ENCODE measurements at places on chromosomes 1 and 21.

- DNase-seq: peak; percentile 60
Observed at GRCh38 chr1:230191079-230191804, 124.2 kb downstream of the GALNT2 start.

- no peak for DNase-seq
Observed at GRCh38 chr1:26839339-26839722, 12.8 kb downstream of the ZDHHC18 start.

- no peak for DNase-seq
Observed at GRCh38 chr1:35577071-35577998, 4.2 kb downstream of the TFAP2E start.

DNA sequence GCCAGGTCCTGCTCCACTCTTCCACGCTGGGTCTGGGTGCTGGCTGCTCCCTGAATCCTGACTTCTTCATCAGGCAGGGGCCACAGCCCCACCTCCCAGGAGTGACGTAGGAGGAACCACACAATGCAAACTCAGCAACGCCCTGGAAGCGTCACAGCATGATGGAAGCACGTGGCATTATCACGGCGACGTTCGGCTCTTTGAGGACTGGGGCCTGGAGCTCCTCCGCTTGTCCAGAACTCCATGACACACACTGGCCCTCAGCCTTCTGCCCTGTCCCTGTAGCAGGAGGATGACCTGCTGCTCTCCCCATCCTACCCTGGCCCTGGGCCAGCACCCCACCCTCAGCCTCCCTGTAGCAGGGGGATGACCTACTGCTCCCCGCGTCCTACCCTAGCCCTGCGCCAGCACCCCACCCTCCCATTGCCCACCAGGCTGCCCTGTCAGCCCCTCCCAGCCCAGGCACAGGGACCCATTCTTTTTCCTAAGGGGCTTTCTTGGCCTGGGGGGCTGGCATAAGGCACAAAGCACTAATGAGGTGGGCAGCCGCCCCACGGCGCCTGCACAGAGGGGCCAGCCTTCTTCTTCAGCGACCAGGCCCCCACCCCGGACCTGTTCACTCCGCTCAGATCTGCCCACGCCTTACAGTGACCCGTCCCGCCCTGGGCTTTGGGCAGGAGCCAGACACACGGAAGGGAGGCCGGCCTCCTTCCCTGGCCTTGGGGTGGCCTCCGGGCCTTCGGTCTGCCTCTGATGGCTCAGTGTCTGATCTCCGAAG lies 65.7 kb downstream of the DHRS3 start:
- no peak for DNase-seq

- no peak for DNase-seq
Observed at GRCh38 chr1:229870381-229870780, 196.7 kb upstream of the GALNT2 start.

- DNase-seq: no peak
Observed at GRCh38 chr1:37901893-37902225, 42.5 kb upstream of the MTF1 start.

DNA sequence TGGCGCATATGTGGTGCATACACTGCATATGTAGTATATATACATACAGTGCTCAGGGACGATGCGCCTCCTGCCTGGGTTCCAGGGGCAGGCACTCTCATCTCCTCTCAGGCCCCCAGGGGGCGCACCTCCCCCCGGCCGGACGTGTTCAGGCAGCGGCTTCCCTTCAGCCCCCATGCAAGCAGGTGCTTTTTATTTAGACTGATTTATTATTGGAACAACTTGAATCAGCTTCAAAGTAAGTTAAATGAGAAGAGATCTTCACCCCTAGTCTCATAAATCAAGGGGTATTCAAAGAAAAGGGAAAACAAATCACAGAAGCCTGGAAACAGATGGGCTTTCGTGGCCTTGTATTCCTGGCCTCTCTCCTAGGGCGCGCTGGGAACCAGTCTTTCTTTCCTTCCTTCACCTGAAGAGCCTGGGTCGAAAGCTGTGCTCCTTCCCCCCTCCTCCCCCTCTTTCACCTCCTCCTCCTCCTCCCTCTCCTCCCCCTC lies 64.6 kb downstream of the UBIAD1 start:
- DNase-seq: peak; percentile 29

- DNase-seq: no peak
Observed at GRCh38 chr1:61160526-61160925, 78.2 kb downstream of the NFIA start.

DNA sequence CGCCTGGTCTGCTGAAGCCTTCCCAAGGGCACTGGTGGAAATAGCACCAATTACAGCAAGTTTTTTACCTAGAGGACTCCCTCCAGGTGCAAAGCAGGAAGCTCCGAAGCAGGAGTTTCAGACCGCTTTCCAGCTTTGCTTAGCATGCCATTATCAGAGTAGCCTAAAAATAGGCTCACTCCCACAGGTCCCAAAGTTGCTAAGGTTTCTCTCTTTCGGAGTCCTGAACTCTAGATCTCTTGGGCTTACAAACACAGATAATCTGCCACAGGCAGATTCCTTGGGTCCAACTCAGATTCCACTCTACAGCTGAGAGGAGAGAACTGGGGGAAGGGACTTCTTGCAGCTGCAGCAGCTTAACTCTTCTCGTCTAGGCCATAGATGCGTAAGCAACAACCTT lies 22.5 kb downstream of the ZMYND12 start:
- DNase-seq: no peak

- DNase-seq: no peak
Observed at GRCh38 chr1:178937695-178938094, 66.8 kb upstream of the ANGPTL1 start.

DNA sequence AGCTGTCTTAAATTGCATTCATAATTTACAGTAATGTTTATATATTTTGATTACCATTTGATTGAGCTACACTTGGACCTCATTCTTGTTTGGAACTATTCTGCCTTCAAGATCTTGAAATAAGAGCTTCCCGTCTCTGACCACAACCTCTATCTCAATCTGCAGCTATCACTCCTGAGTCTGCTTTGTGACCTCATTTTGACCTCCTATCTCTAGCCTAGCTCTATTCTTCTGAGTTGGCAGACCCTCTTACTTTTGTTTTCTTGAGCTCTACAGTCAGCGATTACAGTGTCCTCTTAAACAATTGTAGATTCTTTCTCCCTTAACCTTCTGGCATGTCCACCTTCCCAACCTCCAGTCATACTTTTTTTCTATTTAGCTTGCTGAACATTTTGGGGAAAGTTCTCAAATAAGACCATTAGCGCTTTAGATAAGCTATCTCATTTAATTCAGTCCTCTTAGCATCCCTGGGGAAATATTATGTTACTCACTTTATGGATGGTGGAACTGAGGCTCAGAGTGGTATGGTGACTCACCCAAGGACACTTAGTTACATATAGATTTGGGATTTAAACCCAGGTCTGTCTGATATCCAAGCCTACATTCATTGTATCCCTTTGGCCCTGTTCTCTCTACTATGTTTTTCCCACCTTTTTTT lies 19.1 kb downstream of the RPAP2 start:
- DNase-seq: no peak

GRCh38 chr1:9690440-9691107 lies 39.0 kb downstream of the PIK3CD start:
- no peak for DNase-seq

GRCh38 chr1:234647245-234647644 lies 37.3 kb upstream of the IRF2BP2 start:
- DNase-seq: no peak

DNA sequence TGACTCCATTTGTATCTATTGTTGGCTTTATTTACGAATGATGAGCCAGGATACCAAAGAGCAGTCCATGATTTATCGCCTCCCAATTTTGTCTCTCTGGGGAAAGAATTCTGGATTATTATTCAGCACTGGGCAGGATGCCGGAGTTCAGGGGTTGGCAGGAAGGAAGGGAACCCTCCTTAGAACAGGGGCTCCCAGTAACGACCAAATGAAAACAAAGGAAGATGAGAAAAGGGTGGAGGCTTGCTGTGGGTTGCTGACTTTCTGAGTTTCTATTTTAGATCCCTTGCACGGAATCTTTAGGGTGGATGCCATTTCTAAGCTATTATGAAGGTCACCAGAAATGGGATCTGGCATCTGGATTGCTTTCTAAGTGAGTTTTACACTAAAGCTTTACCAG lies 231.2 kb upstream of the LYPLAL1 start:
- no peak for DNase-seq

- no peak for DNase-seq
Observed at GRCh38 chr1:78142736-78143135, 97.0 kb downstream of the GIPC2 start.

- peak; percentile 55 for DNase-seq
Observed at GRCh38 chr1:31101147-31101502, 35.6 kb upstream of the PUM1 start.

DNA sequence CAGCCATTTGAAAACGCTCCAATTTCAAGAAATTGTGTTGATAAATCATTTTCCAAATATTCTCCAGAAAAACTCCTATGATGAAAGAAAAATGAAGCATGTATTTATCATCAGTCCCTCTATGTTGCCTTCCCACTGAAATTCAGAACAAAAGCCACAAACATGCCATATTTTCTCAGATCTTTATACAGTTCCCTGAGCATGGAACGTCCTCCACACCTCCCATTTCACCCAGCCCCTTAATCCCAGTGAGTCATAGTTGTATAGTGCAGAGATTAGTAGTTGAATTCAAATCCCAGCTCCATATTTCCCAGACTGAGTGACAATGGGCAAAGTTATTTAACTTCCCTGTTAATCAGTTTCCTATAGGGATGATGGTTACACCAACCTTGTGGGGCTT lies 20.6 kb upstream of the NPL start:
- no peak for DNase-seq

GRCh38 chr1:169550294-169550693 lies 36.0 kb downstream of the F5 start:
- peak; percentile 9 for DNase-seq

GRCh38 chr1:229459815-229460214 lies 25.9 kb upstream of the ACTA1 start:
- no peak for DNase-seq

GRCh38 chr1:189774721-189775287 lies 702.9 kb downstream of the BRINP3 start:
- no peak for DNase-seq

- DNase-seq: no peak
Observed at GRCh38 chr1:36300526-36300925, 5.6 kb upstream of the SH3D21 start.

DNA sequence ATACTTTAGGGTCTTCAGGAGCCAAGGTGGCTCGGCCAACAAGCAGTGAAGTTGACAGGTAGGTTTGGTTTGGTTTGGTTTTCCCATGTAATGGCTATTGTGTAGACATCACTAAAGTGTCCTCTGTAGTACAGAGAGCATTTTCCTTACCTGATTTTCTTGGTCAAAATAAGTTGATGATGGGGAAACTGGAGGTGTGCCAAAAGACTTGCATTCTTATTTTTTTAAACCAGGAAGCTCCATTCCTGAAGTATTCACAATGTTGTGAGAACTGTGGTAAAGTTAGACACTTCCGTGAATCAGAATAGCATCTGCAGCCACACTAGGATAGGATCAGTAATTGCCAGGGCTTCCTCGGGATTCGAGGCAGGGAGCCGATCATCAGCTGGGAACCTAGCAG lies 2.9 kb downstream of the ZBTB37 start:
- no peak for DNase-seq

- no peak for DNase-seq
Observed at GRCh38 chr1:37035796-37036666, 1.7 kb upstream of the GRIK3 start.

DNA sequence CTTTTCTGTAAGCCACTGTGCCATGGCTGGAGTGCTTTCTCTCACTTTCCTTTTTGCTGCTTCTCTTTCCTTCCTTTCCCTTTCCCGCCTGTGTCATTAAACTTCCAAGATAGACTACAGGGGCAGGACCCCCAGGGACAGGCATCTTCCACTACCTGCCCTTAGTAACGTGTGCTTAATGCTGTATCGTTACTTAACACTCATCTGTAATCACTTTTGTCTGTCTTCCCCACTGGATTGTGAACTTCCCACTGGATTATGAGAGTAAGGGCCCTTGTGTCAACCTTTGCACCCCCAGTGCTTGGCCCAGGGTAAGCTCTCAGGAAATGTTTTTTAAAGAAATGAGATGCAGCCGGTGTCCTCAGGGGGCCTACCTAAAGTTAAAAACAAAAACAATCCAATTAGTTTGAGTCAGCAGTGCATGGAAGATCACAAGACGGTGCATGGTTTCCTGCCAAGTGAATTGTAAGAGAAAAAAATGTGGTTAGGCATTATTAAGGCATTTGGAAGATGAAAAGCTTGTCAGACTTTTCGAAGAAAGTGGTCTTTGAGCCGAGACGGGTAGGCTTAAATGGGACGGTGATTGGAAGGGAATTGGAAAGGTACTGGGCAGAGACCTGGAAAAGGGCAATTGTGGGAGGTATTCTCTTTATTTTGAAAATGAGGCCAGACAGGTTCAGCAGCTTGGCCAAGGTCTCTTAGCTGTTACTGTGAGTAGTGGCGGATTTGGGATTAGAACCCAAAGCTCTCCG lies 958 bp downstream of the LYPLAL1 start:
- DNase-seq: peak; percentile 30

DNA sequence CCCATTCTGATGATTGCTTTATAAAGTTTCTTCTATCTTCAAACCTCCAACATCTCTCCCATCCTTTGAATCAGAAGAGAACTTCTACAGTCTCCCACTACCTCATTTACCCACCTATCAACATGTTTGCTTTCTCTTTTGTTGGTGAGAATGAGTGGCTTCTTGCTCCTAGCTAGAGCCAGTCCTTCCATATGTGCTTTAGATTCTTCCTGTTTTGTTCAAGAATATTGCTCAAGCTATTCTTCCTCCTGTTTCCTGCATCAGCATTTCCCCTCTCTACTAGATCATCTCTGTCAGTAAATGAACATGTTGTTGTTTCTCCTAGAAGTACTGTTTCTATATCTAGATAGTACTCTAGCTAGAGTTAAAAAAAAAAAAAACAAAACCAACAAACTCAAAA lies 6.3 kb downstream of the ATF6 start:
- DNase-seq: no peak

- no peak for DNase-seq
Observed at GRCh38 chr1:28104866-28105467, 16.6 kb upstream of the EYA3 start.

GRCh38 chr1:38327559-38327973 lies 281.0 kb upstream of the POU3F1 start:
- DNase-seq: no peak

GRCh38 chr1:227730630-227731151 lies 4.4 kb downstream of the JMJD4 start:
- DNase-seq: no peak

- no peak for DNase-seq
Observed at GRCh38 chr1:42576935-42577334, 81.3 kb upstream of the PPIH start.

- peak; percentile 41 for DNase-seq
Observed at GRCh38 chr1:1402072-1402900, 3.2 kb upstream of the CCNL2 start.

DNA sequence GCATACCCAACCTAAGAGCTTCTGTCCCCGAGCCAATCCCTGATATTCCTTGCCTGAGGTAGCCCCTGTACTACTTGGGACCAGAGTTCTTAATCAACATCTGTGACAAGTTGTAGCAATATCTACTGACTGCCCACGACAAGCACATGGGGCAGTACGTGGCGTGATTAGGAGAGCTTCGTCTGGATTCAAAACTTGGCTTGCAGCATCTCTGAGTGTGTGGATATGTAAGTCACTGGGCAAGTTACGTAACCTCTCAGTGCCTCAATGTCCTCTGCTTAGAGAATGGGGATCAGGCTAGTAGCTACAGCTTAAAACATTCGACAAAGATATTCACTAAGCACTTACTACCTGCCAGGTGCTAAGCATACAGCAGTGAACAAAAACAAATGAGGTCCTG lies 5.0 kb downstream of the HSPG2 start:
- DNase-seq: no peak

GRCh38 chr1:160641323-160642280 lies 5.2 kb downstream of the SLAMF1 start:
- DNase-seq: no peak

GRCh38 chr1:80441664-80442063 lies 1359.1 kb upstream of the ADGRL2 start:
- DNase-seq: no peak

- no peak for DNase-seq
Observed at GRCh38 chr1:61609040-61609439, 115.9 kb downstream of the TM2D1 start.
